MM.1S (cell line): ENCODE measurements at places on chromosomes 1 and 21.

DNA sequence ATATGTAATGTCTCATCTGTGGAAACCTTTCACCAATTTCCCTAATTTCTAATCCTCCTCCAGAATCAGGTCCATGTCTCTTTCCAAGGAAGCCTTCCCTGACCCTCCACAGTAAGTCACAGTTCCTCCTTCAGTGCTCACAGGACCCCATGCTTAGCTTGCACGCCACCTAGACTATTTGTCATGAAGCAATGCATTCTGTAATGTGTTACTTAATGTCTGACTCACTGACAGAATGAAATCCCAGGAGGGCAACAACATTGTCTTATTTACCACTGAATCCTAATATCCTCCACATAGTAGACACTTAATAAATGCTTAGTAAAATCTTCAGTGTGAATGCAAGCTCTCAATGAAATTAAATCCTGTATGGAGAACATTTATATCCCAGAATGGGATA is 245.9 kb upstream of the PLD5 start:
- DNase-seq = no peak
- no peaks in the 10 kb centered on the region for H3K27me3 ChIP-seq
- H3K36me3 ChIP-seq = no peaks in the 10 kb centered on the region
- no peaks in the 10 kb centered on the region for H3K4me1 ChIP-seq
- H3K4me3 ChIP-seq = no peak overlapping the region
- H3K27ac ChIP-seq = no peak overlapping the region

GRCh38 chr1:226523646-226524406 is 24.7 kb upstream of the STUM start:
- no peaks in the 10 kb centered on the region for H3K27me3 ChIP-seq
- peaks cover 4% of the 10 kb centered on the region; the same call in 1 of the 2 replicates for H3K4me1 ChIP-seq
- no peak overlapping the region for H3K27ac ChIP-seq
- DNase-seq = no peak

DNA sequence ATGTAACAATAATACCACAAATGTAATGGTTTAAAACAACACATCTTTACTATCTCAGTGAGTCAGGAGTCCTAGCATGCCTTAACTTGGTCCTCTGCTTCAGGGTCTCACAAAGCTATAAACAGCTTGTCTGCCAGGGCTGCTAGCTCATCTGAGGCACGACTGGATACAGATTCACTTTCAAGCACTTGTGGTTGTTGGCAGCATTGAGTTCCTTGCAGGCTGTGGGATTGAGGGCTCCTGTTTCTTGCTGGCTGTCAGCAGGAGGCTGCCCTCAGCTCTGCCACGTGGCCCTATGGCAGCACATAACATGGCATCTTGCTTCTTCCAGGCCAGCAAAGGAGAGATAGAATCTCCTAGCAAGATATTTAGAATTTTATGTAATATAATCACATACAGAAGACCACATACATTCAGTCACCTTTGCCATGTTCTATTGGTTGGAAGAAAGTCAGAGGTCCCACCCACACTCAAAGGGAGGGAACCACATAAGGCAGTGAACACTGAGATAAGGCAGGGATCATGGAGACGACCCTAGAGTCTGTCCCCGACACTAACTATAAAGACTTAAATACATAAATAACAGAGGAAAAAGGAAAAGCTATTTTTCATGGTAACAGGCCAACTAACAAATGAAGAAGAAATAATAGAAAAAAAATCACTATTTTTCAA is 18.9 kb upstream of the IPP start:
- no peak for DNase-seq
- H3K4me1 ChIP-seq = no peaks in the 10 kb centered on the region
- no peak overlapping the region for H3K4me3 ChIP-seq
- no peaks in the 10 kb centered on the region for H3K36me3 ChIP-seq
- H3K27ac ChIP-seq = no peak overlapping the region

- H3K27ac ChIP-seq = no peak overlapping the region
- no peak overlapping the region for H3K4me3 ChIP-seq
- H3K4me1 ChIP-seq = 0 out of 2 replicates have a peak, but pooled peaks cover 3% of the 10 kb centered on the region
- no peak for DNase-seq
Observed at GRCh38 chr1:99818063-99818699, 32.0 kb upstream of the AGL start.

- H3K4me3 ChIP-seq = no peak overlapping the region
- no peak for DNase-seq
- no peaks in the 10 kb centered on the region for H3K4me1 ChIP-seq
- no peaks in the 10 kb centered on the region for H3K36me3 ChIP-seq
Observed at GRCh38 chr1:61270761-61271411, 188.5 kb downstream of the NFIA start.

DNA sequence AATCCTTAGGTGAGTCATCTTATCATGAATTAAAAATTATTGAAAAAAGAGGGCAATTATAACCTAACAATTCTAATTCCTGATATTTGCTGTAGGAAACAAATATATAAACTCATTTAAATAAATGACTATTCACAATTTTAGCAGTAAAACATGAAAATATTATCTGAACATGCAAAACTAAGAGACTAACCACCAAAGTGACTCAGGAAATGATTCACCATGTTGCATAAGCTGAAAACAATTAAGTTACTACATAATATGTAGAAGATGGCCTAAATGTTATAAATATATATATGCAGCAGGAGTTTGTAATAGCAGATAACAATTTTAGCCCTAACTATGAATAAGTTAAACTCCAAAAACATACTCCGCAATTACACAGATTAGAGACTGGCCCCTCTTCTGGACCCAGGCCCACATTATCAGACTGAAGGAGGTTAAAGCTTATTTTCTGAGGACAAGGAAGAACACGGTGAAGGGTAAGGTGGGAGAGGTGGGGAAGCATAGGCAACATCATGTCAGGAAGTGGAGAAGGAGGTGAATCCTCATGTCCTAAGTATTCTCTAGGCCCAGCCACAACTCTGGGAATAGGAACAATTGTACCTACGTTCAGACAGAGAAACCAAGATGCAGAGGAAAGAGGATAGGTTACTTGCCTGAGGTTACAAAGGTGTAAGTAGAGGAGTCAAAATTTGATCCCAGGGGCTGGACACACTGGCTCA is 15.6 kb upstream of the AIM2 start:
- DNase-seq = no peak
- H3K27me3 ChIP-seq = no peaks in the 10 kb centered on the region
- no peak overlapping the region for H3K4me3 ChIP-seq
- peaks cover 12% of the 10 kb centered on the region; the same call in 1 of the 2 replicates for H3K4me1 ChIP-seq
- no peaks in the 10 kb centered on the region for H3K36me3 ChIP-seq
- no peak overlapping the region for H3K27ac ChIP-seq

DNA sequence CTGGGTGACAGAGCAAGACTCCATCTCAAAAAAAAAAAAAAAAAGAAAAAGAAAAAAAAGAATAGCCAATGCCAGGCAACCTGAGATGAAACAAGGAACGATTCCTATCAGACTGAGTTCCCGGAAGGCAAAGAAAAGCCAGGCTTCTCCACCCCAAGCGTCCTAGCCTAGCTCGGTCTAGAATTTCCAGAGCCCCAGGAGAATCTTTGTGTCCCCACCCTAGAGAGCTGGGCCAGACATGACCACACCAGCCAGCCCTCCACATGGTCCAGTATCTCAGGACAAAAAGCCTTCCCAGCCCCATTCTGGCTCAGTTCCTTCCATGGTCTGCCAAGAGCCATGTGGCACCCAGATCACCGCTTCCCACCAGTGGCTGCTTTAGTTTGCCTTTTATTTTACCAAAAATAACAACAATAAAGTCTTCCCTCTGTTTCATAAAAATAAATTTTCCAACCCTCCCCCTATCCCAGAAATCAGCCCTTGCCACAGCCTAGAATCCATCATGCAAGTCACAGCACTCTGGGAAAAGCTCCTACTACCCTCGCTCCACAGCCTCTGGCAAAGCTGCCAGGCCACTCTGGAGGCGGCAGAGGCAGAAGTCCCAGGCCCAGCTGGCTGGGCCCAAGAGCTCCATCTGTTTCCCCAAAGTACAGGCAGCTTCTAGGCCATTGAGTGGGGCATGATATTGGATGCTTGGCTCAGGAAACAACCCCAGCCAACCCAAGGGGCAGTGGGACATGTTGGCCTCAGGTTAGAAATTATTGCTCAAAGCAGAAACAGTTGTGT is 3.5 kb upstream of the MKNK1 start:
- H3K36me3 ChIP-seq = no peaks in the 10 kb centered on the region
- H3K27ac ChIP-seq = no peak overlapping the region
- H3K4me1 ChIP-seq = 0 out of 2 replicates have a peak, but pooled peaks cover 4% of the 10 kb centered on the region
- no peak for DNase-seq
- H3K4me3 ChIP-seq = no peak overlapping the region

DNA sequence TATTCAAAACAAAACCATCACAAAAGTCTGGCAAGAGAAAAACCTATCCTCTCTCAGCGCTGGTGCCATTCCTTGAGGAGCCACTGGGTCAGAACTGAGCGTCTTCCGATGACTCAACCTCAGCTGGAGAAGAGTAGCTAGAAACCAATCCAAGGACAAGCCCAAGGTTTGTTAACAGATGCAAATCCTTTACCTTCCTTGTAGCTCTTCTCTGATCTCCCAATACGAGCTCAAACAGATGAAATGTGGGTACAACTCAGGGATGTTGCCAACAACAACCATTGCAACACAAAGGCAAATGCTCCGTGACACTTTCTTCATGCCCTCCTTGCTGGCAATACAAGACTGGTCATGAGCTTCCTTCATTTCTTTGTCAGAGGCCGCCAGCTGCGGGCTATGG is 337.1 kb downstream of the SIPA1L2 start:
- no peaks in the 10 kb centered on the region for H3K4me1 ChIP-seq
- no peak for DNase-seq
- no peaks in the 10 kb centered on the region for H3K27me3 ChIP-seq
- no peaks in the 10 kb centered on the region for H3K36me3 ChIP-seq
- no peak overlapping the region for H3K27ac ChIP-seq

- H3K4me1 ChIP-seq = no peaks in the 10 kb centered on the region
- no peak overlapping the region for H3K27ac ChIP-seq
- no peak overlapping the region for H3K4me3 ChIP-seq
- no peak for DNase-seq
Observed at GRCh38 chr1:240148333-240148732, 56.6 kb downstream of the FMN2 start.

- H3K27me3 ChIP-seq = no peaks in the 10 kb centered on the region
- peaks cover 13% of the 10 kb centered on the region for H3K4me1 ChIP-seq
- H3K4me3 ChIP-seq = no peak overlapping the region
Observed at GRCh38 chr1:169928438-169929209, 34.9 kb upstream of the SCYL3 start.
